Activated T-cell treated with anti-CD3 and anti-CD28 coated beads for 48 hours (primary cell): ENCODE measurements at places on chromosomes 16 and 17.
A peak's percentile ranks its signal among the peaks of the same experiment; 100 is the strongest.

DNA sequence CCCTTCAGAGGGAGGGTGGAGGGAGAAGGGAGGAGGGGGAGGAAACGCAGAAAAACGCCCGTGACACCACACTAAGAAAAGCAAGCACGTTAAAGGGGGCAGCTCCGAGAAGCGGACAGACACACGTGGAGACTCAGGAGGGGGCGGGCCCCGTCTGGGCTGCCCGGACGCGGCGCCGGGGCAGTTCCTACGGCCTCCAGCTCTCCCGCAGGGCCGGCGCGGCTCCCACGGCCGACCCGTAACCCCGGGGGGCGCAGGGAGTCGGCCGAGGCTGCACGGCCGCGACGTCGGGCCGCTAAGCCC, 362 bp downstream of the KLHDC4 start:
- peak; percentile 26 for DNase-seq

DNA sequence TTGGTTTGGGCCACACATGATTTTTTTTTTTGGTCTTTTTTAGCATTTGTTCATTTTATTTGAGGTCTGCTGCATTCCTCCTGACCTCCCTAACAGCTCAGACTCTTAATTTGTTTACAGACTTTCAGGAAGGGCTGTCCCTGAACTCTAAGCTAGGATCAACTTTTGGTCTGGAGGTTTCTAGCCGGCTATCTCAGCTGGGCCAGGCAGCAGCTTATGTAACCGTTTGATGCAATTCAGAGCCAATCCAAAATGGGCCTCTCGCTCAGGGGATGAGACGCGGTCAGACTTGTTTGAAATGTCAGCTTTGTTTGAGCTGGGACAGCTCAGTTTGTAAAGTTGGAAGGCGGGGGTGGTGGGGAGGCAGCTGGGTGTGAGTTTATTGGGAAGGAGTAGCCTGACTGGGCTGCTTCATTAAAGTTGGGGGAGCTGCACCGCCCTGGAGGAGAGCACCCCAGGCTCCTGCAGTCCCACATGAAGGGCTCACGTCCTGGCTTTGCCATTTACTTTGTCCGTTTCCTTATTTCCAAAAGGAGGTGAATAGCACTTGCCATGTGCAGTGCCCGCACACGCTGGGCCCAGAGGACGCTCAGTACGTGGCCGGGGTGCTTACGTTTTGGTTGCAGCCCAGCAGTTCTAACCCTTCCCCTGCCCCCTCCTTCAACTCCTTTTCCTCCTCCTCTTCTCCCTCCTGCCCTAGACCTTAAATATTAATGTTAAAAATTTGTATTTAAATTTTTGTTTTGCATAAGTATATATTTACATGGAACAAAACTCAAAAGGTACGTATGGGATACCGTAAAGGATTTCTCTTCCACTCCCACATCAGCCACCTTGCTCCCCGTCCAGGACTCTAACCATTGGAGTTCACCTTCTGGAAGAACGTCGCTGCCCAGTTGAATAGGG, 121.2 kb downstream of the SNX29 start:
- no peak for DNase-seq

- DNase-seq: peak; percentile 44
These were observed 14.2 kb upstream of the HAPSTR1 start for GRCh38 chr16:9077091-9077809.

DNA sequence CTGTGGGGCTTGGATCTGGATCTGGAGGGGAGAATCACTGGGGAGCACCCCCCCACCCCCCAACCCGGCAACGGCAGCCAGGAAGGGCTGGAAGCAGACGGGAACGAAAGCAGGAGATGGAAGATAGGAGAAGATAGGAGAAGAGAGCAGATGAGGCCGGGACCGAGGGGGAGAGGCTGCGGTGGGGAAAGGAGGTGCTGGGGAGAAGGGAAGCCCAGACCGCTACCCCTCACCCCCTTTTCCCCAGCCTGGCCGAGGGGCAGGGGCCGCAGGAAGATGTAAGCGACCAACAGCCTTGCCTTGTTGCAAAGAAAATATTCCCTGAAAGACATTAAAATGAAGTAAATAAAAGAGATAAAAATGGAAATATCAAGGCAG, 26.8 kb upstream of the CBFA2T3 start:
- DNase-seq: no peak

DNA sequence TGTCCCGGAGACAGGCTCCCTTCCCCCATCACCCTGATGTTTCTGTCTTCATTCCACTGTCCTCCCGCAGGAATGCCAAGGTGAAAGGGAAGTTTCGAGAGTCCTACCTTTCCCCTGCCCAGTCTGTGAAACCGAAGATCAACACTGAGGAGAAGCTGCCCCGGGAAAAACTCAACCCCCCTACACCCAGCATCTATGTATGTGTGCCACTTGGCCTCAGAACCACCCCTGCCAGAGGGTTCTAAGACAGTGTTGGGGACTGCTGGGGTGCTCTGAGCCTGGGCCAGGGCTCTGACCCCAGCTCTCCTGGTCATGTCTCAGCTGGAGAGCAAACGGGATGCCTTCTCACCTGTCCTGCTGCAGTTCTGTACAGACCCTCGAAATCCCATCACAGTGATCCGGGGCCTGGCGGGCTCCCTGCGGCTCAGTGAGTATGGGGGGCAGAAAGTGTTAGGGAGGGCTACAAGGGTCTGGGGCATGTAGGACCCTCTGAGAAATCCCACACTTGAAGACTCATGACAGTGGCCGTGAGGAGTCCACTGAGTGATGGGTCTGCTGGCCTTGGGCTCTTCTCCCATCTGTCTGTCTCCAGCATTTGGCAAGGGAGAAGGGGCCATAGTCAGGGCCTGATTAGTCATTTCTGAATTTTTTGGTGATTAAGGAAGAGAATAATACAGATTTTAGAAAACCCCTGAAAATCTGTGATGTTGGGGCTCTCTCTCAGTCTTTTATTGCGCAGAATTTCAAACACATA, 4.9 kb upstream of the TMEM88 start:
- DNase-seq: no peak

- no peak for DNase-seq
These were observed 17.8 kb downstream of the IRX3 start for GRCh38 chr16:54268766-54269165.

DNA sequence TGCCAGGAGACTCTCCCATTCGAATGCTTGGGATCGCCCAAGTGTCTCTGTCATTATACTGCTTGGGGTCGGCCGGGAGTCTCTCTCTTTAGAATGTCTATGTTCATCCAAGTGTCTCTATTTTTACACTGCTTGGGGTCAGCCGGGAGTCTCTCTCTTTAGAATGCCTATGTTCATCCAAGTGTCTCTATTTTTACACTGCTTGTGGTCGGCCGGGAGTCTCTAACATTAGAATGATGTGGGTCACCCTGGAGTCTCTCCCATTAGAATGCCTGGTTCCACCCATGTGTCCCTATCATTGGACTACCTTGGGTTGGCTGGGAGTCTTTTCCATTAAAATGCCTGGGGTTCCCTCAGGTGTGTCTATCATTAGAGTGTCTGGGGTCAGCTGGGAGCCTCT, 2230.4 kb downstream of the TP53TG3F start:
- DNase-seq: no peak

DNA sequence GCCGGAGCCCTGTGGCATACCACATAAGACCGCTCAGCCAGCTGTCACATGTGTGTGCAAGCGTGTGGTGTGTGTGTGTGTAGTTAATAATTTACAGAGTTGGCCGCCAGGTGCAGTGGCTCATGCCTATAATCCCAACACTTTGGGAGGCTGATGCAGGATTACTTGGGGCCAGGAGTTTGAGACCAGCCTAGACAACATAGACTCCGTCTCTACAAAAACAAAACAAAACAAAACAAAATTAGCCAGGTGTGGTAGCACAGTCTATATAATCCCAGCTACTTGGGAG, 20.4 kb downstream of the SOCS1 start:
- no peak for DNase-seq

- no peak for DNase-seq
These were observed 64.4 kb downstream of the SMG6 start for GRCh38 chr17:2239170-2239551.

DNA sequence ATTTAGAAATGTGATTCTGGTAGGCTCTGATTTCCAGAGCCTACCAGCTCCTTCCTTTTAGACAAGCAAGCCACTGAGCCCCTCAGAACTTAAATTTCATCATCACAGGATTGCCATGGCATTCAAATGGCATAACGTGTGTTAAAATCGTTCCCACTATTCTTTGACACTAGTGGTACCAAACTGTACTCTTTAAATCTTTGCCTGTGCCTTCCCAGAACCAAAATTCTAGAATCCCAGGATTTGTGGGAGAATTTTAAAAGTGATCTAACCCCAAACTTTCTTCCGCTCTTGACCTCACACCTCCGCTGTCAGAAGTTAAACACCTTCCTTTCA, 287 bp upstream of the INTS2 start:
- no peak for DNase-seq

DNA sequence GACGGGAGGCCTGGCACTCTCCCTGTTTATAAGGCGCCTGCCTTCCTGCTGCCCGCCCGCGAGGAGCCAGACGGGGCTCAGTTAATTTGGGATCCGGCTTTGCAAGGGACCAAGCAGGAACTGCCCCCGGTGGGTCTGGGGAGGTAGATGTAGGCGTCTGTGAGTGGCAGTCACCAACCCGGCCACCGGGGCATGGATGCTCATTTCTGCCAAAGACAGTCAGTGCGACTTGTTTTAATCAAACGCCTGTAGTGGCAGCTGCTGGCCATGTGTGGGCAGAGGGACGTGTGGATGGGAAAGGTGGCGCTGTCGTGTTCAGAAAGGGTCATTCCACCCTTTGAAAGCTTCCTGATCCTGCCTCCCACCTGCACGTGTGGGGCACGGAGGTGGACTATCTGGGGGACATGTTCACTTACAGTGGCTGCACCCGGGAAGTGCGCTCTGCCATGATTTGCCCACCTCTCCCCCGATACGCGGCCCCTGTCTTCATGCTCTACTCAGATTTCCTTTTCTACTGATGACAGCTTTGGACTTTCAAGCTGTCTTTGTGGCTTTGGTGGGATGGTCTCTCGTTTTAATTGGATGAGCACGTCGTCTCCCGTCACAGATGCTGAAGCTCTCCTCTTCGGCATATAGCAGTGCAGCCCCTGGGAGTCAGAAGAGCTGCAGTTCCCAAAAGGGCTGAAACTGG, 60.3 kb upstream of the CIBAR2 start:
- DNase-seq: no peak

DNA sequence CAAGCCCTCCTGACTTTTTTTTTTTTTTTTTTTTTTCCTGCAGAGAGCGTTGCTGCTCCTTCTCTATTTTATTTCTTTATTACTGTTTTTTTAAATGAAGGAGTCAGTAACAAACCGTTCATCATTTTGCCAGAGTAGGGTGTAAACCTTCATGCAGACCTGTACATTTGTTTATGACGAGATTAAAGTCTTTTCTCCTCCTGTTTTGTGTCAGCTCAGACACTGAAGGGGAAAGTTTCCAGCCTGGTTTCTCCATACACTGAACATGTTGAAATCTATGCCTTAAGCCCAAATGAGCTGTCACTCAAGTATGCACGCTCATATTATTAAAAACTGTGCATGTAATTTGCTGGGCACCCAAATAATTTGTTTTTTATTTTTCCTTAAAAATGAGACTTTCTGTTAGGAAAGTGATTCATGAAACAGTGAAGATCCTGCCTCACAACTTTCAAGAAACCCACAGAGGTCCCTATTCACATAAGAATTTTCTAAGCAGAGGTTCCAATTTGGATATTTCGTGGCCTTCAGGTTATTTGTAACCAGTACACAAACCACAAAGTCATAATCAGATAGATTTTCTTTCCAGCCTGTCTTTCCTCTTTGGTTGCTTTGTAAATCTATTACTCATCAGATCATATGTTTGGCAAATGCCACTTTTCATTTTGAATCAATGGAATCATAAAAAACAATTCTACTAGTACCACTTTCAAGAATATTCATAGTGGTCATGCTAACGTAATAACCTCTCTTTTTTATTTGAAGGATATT, 700.3 kb downstream of the MAF start:
- no peak for DNase-seq

DNA sequence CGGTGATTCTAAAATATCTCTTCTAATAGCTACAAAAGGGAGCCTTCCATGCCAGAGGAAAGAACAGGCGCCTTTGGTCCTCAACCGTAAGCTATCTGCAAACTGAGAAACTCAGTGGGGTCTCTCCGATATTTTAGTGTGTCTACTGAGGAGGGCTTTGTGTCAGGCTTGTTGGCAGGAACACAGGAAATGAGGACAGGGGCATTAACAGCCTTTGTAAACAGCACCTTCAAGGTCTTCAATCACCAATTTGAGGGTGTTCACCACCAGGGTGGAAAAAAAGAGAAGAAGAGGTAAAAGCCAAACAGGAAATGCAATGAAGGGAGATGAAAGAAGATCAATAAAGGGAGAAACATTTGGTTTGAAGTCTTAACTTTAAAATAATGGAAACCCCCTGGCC, 580.1 kb upstream of the SALL1 start:
- DNase-seq: no peak

DNA sequence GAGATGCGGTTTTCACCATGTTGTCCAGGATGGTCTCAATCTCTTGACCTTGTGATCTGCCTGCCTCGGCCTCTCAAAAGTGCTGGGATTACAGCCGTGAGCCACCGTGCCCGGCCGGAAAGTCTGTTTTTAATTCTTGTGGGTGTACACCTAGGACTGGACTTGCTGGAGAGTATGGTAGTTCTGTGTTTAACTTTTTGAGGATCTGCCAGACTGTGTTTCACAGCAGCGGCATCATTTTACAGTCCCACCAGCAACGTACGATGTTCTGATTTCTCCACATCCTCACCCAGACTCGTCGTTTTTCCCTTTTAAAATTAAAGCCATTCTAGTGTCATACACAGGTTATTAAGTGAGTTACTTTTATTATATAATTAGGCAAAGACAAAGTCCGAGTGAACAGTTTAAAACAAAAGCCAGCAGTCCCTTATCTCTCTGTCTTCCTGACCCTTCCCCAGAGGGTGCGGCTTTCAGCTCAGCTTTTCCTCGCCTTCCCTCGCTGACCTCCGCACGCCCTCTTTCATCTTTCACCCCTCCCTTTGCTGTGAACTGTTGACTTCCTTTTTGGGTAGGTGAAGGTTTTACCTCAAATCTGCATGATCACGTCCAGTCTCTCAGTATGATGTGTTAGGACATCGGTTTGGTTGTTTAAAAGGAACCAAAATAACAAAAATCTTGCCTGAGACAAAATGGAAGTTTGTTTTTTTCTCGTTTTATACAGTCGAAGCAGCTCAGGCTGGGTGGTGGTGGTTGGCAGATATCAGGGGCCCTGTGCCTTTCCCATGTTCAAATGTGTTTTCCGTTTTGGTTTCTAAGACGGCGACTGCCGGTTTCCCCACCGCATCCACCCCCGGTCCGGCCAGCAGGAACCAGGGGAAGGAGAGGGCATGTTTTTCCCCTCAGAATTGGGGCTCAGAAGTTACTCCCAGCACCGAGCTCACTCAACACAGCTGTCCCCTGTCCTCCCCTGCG, 18.0 kb downstream of the FAM234A start:
- no peak for DNase-seq

DNA sequence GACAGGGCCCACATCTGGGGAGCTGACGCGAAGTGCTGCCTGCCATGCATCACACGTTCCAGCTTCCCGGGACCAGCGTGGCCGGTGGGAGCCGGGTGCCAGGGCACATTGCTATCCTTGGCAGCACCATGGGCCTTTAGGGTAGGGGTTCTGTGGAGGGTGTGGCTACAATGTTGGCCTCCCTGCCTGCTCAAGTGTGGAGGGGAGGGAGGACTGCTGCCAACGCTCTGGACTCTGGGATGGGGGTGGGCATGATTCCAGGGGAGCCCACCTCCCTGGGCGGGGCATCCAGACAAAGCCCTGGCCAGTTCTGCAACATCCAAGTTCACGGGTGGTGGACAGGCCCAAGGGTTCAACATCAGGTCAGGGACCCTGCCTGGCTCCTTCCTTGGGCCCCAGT, 13.9 kb downstream of the GRB7 start:
- DNase-seq: no peak

GRCh38 chr17:50172130-50172529, 6.3 kb downstream of the SGCA start:
- no peak for DNase-seq

GRCh38 chr17:67902511-67903231, 77.4 kb downstream of the BPTF start:
- no peak for DNase-seq
